ENCODE measurements at places on chromosomes 1 and 21.

DNA sequence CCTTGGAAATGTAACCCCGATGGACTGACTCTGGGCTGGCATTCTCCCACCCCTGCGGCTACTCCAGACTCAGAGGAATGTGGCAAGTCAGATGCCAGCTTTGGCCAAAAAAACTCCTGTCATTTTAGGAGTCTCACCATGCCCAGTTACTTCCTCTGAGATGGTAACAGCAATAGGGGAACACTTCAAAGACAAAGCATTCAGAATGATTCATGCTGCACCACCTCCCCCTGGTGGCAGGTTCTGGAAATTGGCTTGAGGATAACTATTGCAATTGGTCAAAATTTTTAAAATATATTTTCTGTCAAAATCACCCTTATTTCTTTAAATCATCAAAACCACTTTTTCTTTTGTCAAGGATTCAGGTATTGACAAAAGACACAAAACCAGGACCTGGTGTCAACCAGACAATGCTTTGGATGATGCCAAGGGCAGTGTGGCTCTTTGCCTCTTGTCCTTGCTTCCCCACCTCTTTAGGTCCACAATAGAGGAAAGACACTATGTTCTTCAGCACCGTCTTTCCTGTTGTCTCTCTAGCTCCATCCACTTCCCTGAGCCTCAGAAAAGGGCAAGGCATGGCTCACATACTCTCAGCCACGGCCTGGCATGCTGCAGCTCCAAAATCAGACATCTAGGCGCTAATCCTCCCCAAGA, 9.9 kb upstream of the CDCA8 start:
- peak; percentile 41 for DNase-seq

- DNase-seq = no peak
Measured at GRCh38 chr1:203057911-203058675, 27.7 kb downstream of the MYOG start.

GRCh38 chr1:2556678-2557481, 709 bp downstream of the TNFRSF14 start:
- no peak for DNase-seq

DNA sequence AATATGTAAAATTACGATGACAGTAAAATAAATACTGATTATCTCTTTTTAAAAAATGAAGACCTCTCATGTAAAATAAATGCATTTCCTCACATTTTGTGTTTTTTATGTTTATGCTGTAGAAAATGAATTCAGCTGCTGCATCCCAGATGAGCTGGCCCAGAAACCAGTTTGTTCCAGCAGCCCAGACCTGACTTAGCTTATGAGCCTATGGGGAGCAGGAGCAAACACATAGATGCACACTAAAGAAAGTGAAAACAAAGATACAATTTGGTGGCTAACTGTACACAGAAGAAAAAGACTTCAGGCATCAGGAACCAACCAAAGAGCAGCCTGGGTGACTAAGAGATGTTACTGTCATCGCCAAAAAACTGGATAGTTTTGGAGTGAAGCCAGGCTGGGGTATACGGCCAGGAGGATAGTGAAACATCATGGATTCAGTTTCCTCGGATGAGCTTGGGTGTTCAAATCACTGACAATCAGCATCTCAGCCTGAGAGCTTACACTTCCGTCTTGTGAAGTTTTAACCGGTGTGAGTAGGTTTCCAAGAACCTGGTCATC, 113.9 kb upstream of the BACE2 start:
- no peak for DNase-seq

All from NCI-H1092 treated with DMSO at 0.1 percent for 48 hours (cell line).